ENCODE measurements at places on chromosomes 12 and 14.

GRCh38 chr14:99349721-99350495 is 77.9 kb upstream of the BCL11B start:
- DNase-seq = no peak

GRCh38 chr14:32129124-32129523 is 52.0 kb downstream of the ARHGAP5 start:
- no peak for DNase-seq

DNA sequence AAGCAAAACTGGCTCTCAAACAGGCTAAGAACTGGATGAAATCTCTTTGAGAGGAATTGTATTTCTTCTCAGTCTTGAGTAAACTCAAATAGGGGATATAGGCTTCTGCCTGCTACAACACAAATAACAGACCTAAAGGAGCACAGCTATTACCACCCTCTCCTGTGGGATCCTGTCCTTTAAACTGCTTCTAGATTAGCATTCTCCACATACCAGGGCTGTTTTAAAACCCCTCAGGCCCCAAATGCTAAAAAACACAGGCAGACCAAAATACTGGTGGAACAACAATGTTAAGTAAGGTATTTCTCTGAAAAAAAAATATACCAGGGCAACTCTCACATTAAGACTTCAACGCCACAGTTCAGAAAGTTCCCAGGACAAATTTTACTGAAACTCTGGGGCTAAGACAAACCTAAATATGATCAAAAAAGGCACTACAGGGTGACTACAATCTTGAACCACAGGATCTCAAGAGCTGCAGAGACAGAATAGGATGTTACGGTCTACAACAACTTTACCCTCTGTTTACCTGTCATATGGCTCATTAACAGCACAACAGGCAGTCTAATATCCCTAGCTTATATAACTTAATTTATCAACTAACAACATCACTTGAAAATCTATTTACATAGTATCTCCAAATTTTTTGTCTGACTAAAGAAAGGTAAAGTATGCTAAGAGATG is 7.2 kb downstream of the CPNE8 start:
- DNase-seq = no peak

DNA sequence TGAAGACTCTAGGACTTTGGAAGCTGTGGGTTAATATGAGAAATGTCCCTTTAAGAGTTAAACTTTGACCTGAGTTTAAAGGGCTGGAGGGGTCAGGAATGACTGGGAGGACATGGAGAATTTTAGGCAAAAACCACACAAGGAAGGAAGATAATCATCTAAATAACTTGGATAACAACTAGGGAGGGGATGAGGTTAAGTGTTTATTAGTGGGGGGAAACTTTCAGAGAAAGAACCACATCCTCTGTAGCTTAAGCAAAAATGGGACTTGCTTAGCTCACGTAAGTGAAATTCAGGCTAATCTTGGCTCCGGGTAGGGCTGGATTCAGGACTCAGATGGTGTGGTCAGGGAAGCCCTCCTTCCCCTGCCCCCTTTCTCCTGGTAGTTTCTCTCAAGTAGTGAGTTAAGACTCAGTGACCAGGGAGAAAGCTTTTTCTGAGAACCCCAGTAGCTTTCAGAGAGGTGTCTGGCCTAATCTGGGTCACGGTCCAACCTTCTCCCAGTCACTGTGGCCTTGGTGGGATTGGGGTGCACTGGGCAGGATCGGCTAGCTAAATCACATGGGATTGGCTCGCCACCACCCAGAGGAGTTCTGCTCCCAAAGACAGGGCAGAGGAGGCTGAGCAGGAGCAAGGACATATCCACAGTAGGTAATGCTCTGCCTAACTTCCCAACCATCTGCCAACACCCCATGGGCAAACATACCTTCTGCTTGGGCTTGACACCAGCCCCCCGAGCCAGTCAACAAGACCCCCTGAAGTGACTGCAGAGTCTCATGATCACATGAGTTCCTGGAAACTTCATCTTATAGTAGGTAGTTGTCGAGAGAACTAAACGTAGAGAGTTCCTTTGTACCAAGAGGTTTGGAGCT is 52.8 kb downstream of the ARF6 start:
- no peak for DNase-seq

GRCh38 chr14:26088275-26088674 is 509.6 kb downstream of the NOVA1 start:
- no peak for DNase-seq

DNA sequence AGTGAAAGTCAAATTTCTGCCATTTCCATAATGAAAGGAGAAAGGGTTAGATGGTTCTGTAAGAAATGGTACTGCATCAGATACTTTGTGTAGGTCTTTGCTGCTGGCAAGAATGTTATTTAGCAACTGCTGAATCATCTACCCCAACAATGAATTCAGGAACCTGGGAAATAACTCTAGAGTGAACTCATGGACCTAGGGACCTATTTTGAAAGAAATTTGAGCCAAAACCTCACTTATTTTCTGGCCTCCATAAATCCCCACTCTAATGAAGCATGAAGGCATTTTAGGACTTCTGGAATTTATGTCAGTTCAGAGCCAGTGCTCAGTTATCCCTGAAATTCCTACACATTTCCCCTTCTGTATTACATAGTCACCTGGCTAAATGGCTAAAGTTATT is 50.9 kb upstream of the CPNE8 start:
- no peak for DNase-seq

- no peak for DNase-seq
These were observed 48.6 kb downstream of the EIF2S3B start for GRCh38 chr12:10554228-10554755.

- DNase-seq = no peak
These were observed 3.2 kb downstream of the DCAF4 start for GRCh38 chr14:72929316-72930080.

GRCh38 chr14:24430682-24431568 is 1.2 kb downstream of the KHNYN start:
- DNase-seq = no peak

GRCh38 chr14:39266525-39266870 is 32.8 kb downstream of the MIA2 start:
- DNase-seq = peak; percentile 64

DNA sequence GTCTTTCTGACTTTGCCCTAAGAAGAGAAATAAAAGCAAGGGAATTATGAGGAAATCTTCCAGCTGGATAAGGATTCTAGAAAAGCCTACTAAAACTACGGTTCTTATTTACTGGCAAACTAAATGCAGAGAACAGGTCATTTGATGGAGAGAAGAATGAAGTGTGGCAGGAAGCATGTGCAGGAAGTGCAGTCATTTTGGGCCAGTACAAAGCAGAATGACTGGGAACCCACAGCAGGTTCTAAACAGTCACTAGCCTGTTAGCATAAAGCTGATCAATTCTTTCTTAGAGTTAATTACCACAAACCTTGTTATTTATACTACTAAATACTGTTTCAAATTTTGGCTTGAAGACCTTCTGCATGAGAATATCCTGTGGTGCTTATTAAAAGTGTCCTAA is 36.7 kb downstream of the CFAP54 start:
- no peak for DNase-seq
